Esophagus (tissue), 2 donors: ENCODE measurements at places on chromosomes 1 and 21. TPM values are rescaled to one million over a fixed set of nuclear protein-coding genes. Genes with fewer than 3 reads are reported as not detected.

Gene SCAF4
- 9.7 TPM for polyA plus RNA-seq

Gene COL16A1
- 12.2 TPM for polyA plus RNA-seq

Gene XCL2
- not detected for polyA plus RNA-seq

Gene KRTAP13-2
- not detected for polyA plus RNA-seq

Gene HTR6
- polyA plus RNA-seq: 0.02 TPM

Gene TLCD4
- polyA plus RNA-seq: 0.46 TPM

Gene EIF3I
- polyA plus RNA-seq: 189 TPM
